SK-N-SH (cell line): ENCODE measurements at places on chromosomes 6 and 20.

- no peak for DNase-seq
Measured at GRCh38 chr6:42103753-42104094, 38.7 kb downstream of the C6orf132 start.

DNA sequence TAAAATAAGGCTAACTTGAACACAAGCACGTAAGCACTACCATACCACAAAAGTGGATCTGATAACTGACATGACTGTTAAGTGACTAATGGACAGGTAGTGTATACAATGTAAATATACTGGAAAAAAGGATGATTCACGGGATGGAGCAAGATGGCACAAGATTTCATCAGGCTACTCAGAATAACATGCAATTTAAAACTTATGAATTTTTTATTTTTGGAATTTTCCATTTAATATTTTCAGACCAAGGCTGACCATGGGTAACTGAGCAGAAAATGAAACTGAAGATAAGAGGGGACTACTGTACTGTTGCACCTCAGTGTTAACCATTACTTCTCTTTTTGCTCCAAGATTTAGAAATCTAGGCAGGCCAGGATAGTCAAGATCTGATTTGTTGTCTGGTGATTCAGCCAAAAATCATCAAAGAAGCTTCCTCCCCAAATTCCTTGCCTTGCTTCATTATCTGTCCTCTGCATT, 45.4 kb downstream of the TPBG start:
- DNase-seq = no peak

GRCh38 chr6:66184091-66184490, 477.1 kb upstream of the EYS start:
- no peak for DNase-seq

DNA sequence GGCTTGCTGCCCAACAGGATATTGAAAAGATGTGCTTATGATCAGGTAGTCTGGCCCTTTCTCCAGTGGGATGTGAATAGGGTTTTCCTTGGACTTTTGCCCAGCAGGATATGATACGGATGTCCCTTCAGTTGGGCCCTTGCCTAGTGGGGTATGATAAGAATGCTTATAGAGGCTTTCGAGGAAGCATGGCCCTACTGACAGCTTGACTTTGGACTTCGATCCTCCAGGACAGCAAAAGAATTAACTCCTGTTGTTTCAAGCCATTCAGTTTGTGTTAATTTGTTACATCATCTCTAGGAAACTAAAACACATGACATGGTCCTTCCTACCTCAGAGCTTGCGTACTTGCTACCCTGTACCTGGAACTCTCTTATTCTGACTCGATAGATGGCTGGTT, 9.7 kb upstream of the ZNF334 start:
- DNase-seq = no peak

DNA sequence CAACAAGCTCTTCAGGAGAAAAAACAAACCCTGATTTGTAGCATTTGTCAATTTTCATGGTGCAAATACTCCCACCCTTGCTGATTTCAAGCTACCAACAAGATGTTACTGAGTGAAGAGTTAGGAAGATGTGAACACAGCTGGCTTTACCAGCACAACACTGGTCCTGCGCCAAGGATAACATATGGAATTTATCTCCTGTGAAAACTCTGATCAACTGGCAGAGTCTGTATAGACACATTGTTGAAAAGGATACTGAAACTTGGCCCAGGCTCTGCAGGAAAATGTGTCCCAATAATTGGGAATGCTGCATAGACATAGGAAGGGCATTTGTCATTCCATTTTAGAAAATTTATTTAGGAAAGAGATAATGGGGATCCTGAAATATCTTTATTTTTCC, 29.0 kb downstream of the OTOR start:
- no peak for DNase-seq

DNA sequence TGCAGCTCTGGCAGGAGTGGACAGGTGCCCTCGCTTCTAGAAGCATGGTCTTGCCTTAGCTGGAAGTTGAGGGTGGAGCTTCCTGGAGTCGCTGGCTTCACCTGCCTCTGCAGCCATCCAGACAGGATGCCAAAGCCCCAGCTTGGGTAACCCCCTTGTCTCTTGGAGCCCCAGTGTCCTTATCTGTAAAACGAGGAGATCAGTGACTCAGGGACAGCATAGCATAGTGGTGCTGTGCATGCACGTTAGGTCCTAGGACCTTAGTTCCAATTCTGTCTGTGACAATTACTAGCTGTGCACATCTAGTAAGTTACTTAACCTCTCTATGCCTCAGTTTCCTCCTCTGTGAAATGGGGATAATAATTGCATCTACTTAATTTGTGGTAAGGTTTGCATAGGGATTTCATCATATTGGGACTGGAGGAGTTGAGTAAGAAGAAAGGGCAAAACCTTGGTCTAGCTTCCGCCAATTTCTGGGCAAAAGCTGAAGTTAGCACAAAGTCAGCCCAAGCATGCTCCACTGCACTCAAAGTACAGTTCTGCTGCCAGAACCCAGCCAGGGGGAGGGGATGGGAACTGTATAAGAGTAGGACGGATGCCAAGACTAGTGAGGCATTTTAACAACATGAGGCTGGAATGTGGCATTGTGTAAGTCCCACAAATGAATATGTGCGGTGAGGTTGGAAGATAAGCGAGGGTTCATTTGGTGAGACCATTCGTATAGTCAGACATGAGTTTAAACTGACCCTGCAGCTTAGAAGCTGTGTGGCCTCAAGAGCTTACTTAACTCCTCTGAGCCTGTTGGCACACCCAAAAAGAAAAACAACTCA, 24.5 kb downstream of the TOX2 start:
- DNase-seq = no peak
